ENCODE measurements at places on chromosomes 4 and X.
A peak's percentile ranks its signal among the peaks of the same experiment; 100 is the strongest.

- no peak for DNase-seq
Observed at GRCh38 chr4:123327346-123327745, 69.2 kb upstream of the SPRY1 start.

GRCh38 chr4:104815665-104816064 is 321.0 kb upstream of the CXXC4 start:
- no peak for DNase-seq

GRCh38 chrX:107272431-107272921 is 66.1 kb downstream of the DNAAF6 start:
- DNase-seq = no peak

GRCh38 chrX:155231163-155231562 is 14.9 kb downstream of the VBP1 start:
- DNase-seq = no peak

DNA sequence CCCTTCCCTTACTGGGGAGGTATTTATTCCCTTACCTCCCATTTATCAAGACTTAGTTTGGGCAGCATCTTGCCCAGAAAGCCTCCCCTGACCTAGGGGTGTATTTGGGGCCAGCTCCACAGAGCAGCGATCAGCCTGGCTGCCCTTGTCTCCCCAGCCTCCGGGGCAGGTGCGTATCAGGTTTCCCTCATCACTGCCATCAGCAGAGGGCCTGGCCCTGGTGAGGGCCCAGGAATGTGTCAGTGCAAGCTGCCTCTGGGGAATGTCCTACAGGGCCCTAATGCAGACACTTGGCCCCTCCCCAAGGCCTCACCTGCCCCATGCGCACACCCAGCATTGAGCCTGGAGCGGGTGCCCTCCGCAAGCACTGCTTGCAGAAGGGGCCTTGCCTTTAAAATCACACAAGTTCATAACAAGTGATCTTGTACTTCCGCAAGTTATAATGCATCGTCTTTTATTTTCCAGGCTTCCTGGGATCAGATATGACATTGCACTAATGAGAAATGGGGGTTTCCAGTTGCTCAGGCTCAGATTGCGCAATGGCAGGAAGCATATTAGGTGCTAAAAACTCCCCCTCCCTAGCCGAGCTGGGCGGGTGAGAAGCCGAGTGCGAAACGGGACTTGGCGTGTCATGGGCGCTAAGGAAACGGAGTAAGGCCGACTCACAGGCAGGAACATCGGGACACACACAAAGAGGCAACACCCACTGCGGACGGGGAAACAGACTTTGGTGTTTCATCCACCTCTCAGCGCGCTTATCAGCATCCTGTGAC is 25.4 kb upstream of the AFAP1 start:
- peak; percentile 26 for DNase-seq

DNA sequence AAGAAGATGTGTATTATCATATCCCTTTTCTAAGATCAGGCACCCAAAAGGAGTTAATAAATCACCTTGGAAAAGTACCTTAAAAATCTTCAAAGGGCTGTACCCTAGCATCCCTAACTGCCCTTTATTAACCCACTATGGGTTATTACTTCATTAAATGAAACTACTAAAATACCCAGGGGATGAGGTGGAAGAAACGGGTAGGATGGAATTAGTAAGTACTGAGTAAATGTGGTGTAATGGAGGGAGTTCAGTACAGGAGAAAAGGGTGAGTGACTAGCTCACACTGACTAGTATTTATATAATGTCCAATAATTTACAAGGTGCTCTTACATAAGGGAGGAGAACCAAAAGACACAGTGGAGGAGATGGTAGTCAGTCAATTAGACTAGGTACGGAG is 51.0 kb upstream of the RASGEF1B start:
- DNase-seq = no peak

GRCh38 chr4:13647031-13647430 is 19.5 kb upstream of the BOD1L1 start:
- no peak for DNase-seq

DNA sequence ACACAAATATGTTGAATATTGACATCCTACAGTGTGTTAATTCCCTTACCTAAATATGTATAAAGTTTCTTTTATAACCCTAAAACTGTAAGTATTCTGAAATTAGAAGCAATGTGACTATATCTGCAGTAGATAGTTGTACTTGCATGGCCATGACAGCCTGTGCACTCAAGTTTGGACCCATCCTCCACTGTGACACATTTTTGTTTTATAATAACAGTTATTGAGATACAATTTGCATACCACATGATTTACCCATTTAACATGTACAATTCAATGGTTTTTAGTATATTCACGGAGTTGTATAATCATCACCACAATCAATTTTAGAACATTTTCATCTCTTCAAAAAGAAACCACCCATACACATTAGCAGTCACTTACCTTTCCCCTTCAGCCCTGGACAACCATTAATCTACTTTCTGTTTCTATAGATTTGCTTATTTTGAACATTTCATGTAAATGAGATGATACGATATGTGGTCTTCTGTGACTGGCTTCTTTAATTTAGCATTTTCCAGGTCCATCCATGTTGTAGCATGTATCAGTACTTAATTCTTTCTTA is 29.6 kb downstream of the HERC3 start:
- no peak for DNase-seq

- DNase-seq = no peak
Observed at GRCh38 chrX:1274786-1275185, 6.2 kb downstream of the CSF2RA start.

DNA sequence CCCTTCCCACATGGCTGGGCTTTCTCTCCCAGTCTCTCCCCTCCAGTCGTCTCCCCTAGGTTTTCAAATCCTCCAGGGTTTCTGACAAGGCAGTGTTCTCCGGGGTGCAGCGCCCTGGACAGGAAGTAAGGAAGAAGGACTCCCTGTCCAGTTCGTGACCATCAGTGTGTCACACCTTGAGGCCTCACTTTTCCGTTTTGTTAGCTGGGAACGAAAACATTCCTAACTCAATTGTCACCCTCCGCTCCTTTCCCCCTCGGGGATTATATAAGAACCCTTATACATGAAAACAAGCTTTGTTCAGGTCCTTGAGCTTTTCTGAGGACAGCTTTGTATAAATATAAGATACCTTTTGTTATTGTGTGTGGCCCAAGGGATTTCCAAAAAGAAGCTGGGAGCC is 92.1 kb downstream of the KDR start:
- no peak for DNase-seq

DNA sequence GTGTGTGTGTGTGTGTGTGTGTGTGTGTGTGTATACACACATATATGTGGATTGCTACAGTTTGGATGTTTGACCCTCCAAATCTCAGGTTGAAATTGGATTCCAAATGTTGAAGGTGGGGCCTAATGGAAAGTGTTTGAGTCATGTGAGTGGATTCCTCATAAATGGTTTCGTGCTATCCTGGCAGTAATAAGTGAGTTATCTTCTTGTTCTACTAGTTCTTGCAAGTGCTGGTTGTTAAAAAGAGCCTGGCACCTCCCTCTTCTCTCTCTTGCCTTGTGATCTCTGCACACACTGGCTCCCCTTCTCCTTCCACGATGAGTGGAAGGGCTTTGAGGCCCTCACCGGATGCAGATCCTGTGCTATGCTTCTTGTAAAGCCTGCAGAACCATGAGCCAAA is 344.1 kb downstream of the SH2D1A start:
- DNase-seq = no peak

- no peak for DNase-seq
Observed at GRCh38 chr4:84500386-84501201, 1.5 kb upstream of the NKX6-1 start.
